ENCODE measurements at places on chromosomes 2 and 18.

DNA sequence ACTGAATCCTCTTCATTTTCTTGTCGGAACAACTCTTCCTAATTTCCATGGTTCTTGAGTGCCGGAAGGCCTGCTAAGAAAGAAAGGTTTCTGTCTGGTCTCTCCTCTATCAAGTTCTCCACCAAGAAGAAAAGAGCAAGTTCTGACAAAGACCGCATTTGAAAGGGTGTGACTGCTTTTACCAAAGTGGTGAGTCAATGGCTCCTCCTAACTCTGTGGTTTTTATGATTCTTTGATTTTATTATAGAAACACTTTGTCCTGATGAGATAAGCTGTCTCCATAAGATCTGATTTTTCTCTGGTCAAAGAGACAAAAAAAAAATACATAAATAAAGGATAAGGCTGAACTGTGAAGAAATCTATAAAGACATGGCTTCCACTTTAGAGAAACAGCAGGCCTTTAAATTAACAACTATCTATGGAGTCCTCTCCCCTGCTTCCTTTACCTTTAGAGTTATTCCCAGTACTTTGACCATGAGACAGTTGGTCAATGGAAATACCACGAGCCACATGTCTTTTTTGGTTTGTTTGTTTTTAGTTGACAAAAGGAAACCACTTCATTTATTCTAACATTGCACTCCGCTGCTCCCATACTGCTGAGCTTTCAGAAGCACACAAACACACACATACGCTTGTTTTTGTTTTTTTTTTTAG is 67.7 kb downstream of the REL start:
- DNase-seq = no peak

DNA sequence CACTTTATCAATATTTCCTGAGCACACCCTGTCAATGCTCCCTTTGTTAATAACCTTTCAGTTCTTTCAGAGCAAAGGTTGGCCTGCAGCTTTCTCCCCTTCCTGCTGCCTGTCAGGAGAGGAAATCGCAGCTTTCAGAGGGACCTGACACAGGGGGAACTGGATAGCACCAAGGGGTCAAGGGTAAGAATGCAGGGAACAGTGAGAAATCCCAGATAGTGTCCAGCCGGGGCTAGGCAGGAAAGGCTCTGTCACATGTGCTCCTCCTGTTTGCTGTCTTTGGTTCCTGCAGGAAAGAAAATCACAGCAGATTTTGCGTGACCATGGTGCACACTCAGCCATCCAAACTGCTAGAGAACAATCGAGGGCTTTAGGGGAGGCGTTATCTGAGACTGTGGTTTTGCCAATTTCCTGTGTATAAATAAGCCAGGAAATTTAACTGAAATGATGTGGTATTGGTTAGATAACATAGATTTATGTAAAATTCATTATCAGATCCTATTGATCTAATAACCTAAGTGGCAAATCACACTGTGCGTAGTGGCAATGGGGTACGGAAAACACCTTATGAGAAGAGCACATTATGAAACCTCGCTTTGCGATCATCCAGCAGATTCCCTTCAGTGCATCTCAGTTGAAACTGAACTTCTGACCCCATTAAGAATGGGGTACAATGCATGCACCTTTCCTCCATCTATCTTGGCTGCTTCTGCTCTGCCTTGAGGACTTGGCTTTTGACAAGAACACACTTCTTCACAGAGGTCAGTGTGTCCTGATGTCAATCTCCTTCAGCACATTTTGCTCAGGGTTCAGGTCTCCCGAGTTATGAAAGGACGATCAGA is 178.0 kb downstream of the ICOS start:
- no peak for DNase-seq

DNA sequence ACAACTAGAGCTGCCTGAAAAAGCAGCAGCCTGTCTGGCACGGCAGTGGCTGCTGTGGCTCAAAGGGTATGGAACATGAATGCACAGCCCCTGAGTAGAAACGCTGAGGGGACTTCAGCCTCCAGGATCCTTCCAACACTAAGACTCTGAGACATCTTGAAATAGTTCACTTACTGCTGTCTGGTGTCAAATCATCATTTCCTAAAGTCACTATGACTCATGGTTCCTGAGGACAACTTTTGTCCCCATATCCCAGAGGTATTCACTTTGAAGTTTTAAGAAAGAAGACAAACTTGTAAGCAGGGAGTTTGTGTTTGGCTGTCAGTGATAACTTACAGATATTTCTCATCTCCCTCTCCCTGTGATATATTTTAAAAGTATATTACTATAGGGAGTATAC is 33.3 kb upstream of the NEB start:
- DNase-seq = no peak

DNA sequence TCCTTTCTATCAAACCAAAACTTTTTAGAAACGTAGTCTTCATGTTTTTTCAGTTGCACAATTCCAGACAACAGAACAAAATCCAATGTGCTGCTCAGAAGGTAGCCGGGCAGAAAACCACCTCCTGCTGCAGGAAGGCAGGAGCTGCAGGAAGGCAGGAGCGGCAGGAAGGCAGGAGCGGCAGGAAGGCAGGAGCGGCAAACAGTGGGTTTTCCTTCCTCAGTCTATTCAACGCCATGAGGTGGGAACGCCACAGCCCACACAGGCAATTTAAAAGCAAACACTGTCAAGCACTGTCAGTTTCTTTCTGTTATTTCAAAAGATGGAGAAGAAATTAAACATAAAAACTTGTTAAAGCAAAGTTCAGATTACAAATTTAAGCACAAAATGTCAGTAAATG is 601.2 kb upstream of the SALL3 start:
- DNase-seq = no peak

GRCh38 chr2:602571-603359 is 74.4 kb downstream of the TMEM18 start:
- no peak for DNase-seq

DNA sequence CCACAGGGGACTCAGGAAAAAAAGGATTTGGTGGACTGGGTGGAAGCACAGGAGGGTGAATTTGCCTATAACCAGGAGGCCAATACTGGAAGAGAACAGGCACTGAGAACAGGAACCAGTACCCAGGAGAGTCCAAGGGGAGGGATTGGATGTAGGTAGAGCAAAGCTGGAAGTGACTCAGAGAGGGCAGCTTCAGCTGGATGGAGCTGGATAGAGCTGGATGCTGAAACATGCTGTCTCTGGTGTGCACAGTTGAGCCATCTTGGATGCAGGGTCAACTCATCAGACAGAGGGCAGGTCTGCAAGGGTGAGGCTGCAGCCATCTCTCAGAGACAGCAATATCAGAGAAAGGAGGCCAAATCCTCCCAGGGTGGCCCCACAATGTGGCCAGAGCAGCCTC is 134.0 kb downstream of the GALNT14 start:
- DNase-seq = no peak

- DNase-seq = no peak
Measured at GRCh38 chr2:168159754-168160585, 87.4 kb downstream of the STK39 start.

- DNase-seq = no peak
Measured at GRCh38 chr2:12723736-12724463, 7.2 kb downstream of the TRIB2 start.

DNA sequence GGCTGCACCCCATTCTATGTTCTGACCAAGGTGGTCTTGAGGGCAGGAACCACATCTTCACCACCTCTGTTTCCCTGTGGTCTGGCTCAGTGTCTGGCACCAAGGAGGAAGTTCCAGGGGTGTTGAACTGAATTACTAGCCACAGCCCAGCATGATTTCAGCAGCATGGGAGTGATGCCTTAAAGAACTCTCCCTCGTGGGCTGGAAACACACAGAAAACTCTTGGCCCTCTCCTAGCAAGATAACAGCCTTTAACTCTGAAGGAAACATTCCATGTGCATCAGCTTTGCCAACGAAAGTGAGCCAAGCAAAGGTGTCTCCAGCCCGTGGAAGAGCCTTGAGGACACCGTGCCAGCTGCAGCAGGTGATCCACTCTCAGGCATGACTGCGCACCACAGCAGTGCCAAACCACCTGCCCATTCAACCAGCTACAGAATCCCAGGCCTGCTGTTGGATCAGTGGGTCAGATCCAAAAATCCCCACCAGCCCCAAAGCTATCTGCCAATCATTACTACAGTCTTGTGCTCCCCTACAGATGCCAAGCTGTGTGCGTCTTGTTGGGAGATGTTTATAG is 124.8 kb downstream of the TTC32 start:
- no peak for DNase-seq

- DNase-seq = no peak
Measured at GRCh38 chr18:38933322-38933721, 1367.7 kb upstream of the CELF4 start.

DNA sequence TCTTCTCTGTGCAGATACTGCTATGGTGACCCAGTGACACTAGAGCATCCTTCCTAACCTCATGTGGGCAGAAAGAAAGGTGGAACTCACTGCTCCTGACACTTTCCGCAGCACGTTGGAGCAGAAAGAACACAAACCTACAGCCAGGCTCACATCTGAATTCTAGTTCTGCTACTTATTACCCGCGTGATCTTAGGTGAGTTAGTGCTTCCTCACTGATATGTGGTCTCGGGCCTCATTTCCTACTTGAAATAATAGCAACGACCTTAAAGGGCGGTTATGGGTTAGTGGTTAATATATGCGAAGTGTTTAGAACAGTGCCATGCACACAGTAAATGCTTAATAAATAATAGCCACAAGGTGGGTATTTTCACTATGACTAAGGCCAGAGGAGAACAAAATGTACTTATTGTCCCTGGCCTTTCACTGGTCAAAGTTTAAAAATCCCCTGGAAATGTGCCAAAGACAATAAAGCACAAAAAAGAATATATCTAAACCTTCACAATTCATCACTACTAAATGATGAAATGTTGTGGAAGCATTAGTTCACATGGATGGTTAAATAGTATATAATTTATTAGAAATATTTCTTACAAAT is 66.6 kb downstream of the MYOM1 start:
- DNase-seq = no peak

DNA sequence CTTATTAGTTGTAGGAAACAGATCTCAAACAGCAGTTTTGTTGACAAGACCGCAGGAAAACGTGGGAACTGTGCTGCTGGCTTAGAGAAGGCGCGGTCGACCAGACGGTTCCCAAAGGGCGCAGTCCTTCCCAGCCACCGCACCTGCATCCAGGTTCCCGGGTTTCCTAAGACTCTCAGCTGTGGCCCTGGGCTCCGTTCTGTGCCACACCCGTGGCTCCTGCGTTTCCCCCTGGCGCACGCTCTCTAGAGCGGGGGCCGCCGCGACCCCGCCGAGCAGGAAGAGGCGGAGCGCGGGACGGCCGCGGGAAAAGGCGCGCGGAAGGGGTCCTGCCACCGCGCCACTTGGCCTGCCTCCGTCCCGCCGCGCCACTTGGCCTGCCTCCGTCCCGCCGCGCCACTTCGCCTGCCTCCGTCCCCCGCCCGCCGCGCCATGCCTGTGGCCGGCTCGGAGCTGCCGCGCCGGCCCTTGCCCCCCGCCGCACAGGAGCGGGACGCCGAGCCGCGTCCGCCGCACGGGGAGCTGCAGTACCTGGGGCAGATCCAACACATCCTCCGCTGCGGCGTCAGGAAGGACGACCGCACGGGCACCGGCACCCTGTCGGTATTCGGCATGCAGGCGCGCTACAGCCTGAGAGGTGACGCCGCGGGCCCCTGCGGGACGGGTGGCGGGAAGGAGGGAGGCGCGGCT is at the start of gene TYMS:
Gene TYMS (plus strand): TSS at position 343 of the 690 bp plus-strand sequence. CDS start 90 bp downstream, at position 433.
- DNase-seq = peak; percentile 86

DNA sequence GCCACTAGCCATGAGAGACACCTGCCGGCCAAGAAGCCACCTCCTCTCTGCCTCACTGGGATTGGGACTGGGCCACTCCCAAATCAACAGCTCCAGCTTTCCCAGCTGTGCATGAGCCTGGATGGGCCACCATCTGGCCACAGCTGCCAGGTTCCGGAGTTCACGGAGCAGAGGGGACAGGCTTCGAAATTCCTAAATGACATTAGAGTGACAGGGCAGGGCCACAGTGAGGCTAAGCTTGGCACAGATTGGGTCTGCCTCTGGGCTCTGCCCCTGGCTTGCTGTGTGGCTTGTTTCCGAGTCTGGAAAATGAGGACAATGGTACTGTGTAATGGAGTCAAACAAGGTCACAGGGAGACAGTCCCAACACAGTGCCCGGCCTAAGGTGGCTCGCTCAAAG is 6.5 kb downstream of the DIPK1C start:
- no peak for DNase-seq

- no peak for DNase-seq
Measured at GRCh38 chr2:128789221-128789620, 470.6 kb upstream of the HS6ST1 start.

- DNase-seq = no peak
Measured at GRCh38 chr2:236572482-236572881, 2.9 kb downstream of the ACKR3 start.

- DNase-seq = no peak
Measured at GRCh38 chr18:35215026-35215425, 25.8 kb upstream of the ZNF397 start.

GRCh38 chr2:143524559-143525401 is 395.6 kb downstream of the ARHGAP15 start:
- DNase-seq = no peak

- no peak for DNase-seq
Measured at GRCh38 chr2:156046900-156047299, 285.6 kb downstream of the NR4A2 start.

Measured in NCI-H2227 treated with DMSO at 0.1 percent for 48 hours (cell line).